Endothelial cell (in vitro differentiated cells): ENCODE measurements at places on chromosomes 5 and 9.
A peak's percentile ranks its signal among the peaks of the same experiment; 100 is the strongest.

DNA sequence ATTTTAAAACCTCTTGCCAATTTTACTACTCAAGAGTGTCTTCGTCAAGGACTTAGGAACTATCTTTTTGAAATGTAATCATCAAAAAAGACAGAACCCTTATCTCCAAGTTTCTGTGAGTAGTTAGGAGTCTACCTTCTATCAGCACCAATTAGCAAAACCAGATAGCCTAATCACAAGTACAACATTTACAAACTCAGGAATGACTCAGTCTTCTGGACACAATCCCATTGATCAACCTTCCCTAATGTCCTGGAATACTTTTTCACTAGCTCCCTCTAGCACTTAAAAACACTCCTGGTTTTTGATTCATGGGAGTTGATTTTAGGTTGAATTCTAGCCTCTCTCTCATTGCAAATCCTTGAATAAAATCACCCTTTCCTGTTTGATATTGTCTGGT lies 680.7 kb downstream of the PRR16 start:
- DNase-seq = no peak

- DNase-seq = no peak
These were observed 1.1 kb upstream of the ORM1 start for GRCh38 chr9:114321759-114322158.

- DNase-seq = no peak
These were observed 294.7 kb downstream of the NSG2 start for GRCh38 chr5:174340226-174340625.

- DNase-seq = no peak
These were observed 289.2 kb upstream of the PTGER4 start for GRCh38 chr5:40390281-40391149.

- no peak for DNase-seq
These were observed 349.3 kb upstream of the TLE4 start for GRCh38 chr9:79222483-79222882.

GRCh38 chr5:53405396-53405795 lies 75.0 kb upstream of the FST start:
- DNase-seq = no peak

DNA sequence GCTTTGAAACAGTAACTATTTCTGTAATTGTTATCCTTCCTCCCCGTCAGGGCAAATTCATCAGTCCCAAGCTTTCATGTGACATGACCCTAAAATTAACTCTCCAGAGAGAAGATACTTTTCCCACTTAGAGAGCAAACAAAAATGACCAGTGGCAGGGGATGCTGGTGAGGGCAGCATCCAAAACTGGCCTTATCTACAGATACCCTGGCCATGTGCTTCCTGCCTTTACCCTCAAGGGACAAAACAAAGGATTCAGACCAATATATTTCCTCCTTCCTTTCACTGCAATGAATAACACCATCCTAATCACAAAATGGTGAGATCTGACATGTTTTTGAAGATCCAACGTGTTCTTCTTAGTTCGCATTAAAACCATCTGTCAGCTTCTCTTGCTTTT lies 267.2 kb downstream of the MAN2A1 start:
- peak; percentile 20 for DNase-seq

DNA sequence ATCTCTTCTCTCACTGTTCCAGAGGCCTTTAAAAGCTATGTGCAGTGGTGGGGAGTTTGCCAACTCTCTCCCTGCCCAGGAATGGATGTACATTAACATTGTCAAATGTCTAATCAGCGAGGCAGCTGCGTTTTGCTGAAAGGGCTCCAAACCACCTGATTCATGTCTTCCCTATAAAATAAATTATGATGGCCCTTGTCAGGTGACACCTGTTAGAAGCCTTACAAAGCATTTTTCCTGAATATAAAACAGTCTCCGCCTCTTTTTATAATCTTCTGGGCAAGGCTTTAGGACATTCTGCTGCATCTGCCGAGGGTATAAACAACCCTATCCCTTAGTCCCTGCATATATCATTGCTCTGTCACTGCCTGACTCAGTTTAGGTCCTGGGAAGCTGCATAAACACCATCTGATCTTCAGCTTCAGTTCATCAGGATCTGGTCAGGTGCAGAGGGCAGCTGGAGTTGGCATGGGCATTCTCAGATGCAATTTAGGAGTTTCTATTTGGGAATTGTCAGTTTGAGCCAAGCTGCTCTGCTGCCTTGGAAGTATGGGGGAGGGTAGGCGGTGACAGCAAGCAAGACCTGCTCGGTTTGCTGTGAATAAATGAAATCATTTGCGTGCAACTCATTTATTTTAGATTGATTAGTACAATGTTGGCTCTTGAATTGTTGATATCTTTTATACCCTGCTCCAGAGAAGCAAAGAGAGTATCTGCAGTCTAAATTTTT lies 103.5 kb downstream of the ACER2 start:
- no peak for DNase-seq

- no peak for DNase-seq
These were observed 677.5 kb downstream of the ACTL7B start for GRCh38 chr9:108178318-108178717.

DNA sequence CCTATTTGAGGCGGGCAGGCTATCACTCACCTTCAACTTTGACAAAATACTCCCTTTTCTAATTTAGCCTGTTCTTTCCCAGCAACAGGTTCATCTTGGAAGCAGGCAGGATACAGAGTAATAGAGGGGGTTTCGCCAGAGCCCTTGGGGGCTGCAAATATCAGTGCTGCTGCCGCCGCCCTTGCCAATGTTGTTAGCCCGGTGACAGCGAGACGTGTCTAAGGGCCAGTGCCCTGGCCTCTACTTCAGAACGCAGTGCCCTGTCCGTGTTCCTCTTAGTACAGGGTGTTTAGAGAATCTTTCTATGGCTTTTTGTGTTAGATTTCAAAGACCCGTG lies 703 bp downstream of the FAM120AOS start:
- no peak for DNase-seq
